ENCODE measurements at places on chromosomes 16 and 17.

DNA sequence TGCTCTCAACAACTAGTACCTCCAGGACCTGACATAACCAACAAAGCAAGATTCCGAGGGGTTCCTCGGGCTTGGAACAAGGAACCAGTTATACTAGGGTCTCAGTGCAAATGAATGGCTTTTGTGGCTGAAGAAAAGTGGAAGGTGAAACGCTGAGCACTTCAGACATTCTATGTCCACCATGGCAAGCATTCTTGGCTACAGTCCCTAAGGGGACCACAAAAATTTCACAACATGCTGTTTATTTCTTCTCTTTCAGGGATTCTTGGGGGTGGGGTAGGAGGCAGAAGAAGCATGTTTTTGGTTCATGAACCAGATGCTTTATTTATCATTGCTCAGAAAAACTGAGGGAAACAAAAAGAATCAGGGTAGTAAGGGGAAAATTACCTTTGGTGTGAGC lies 479.9 kb upstream of the CDH11 start:
- DNase-seq: no peak

DNA sequence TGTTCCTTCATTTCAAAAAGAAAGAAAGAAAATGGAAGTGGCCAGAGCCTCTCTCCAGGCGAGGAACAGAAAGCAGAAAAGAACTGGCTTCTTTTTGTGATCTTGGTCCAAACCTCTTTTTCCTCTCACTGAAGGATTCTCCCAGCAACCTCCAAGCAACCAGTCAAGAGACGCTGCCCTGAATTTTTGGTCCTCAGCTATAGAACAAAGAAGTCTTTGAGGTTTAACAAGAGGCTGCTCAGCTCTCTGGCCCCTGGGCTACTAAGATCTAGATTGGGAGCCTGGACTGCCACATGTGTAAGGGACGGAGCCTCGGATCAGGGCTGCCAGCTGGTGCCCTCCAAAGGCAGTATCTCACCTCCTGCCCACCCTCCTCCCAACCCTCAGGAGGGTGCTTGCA lies 62.6 kb downstream of the AXIN2 start:
- DNase-seq: no peak

DNA sequence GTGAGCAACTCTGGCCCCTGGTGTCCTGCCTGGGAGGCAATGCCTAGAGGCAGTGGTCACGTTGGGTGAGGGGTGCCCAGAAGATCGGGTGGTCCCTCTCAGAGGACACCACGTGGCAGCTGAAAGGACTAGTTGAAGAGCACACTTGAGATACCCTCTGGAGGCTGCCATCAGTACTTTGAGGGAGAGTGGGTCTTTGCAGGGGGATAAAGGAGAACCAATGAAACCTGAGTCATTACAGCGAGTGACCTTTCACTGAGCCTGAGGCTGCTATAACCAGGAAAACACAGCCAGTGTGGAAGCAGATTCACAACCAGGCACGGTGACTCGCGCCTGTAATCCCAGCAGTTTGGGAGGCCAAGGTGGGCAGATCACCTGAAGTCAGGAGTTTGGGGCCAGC lies 18.9 kb downstream of the CA4 start:
- no peak for DNase-seq

GRCh38 chr17:79792984-79793923 lies 3.6 kb downstream of the CBX8 start:
- DNase-seq: peak; percentile 89

GRCh38 chr17:60395508-60396065 lies 3.7 kb upstream of the USP32 start:
- no peak for DNase-seq

DNA sequence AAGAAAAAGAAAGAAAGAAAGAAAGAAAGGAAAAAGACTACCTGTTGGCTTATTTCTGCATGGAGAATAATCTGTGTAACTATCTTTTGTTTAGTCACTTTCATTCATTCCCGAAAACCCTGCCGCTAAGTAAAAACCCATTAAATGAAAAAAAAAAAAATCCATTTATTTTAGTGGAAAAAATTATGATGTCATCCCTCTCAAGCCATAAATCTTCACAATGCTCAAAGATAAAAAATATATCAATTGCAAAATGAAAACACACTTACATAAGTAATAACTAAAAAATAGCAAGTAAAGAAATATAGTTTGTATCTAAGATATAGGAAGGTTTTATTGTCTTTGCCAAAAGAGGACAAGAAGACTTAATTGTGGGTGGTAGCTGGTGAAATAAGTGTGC lies 46.5 kb upstream of the CPPED1 start:
- DNase-seq: no peak

- DNase-seq: no peak
These were observed 6.3 kb downstream of the HSBP1 start for GRCh38 chr16:83813823-83814658.

DNA sequence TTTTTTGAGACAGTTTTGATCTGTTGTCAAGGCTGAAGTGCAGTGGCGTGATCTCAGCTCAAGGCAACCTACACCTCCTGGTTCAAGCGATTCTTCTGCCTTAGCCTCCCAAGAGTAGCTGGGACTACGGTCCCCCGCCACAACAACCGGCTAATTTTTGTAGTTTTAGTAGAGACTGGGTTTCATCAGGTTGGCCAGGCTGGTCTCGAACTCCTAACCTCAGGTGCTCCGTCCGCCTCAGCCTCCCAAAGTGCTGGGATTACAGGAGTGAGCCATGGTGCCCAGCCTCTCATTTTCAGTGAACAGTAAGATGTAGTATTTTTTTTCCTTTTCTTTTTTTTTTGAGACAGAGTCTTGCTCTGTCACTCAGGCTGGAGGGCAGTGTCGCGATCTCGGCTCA lies 7.8 kb downstream of the SUMO2 start:
- DNase-seq: no peak

DNA sequence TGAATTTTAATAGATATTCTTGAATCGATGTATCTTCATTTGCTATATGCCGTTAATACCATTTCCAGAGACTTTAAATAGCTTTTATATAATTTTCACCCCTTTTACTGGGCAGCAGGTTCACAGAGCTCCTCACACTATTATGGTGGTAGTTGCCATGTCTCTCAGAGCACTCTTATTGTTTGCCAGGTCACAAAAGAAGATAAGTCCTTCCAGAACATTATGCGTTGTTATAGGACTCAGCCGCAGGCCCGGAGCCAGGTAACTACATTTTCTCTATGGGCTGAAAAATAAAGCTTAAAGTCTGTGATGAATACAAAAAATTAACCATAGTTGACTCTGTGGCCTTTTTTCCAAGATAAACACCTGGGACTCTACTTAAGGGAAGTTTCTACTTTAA lies 24.0 kb downstream of the AKTIP start:
- no peak for DNase-seq

- peak; percentile 67 for DNase-seq
These were observed 3.7 kb downstream of the RPH3AL start for GRCh38 chr17:348692-349425.
